Natural killer cell treated with Interleukin-12 subunit alpha and Interleukin-12 subunit beta and Interleukin-15 and Interleukin-18, amount 100 ng/mL, for 72 hours (primary cell): ENCODE measurements at places on chromosomes 7 and 10. TPM values are rescaled to one million over a fixed set of nuclear protein-coding genes. Genes with fewer than 3 reads are reported as not detected.

The HTRA1 gene
- not detected for total RNA-seq

The GLCCI1 gene
- 16.7 TPM for total RNA-seq

The OR2A42 gene
- total RNA-seq = not detected

The LIPJ gene
- not detected for total RNA-seq

The GIMAP5 gene
- total RNA-seq = 136 TPM

The TMEM236 gene
- total RNA-seq = 0.11 TPM

The GPR15LG gene
- total RNA-seq = not detected

The FLNC gene
- total RNA-seq = not detected

The CCDC7 gene
- total RNA-seq = 14.1 TPM

The ATP6V0A4 gene
- total RNA-seq = 0.21 TPM

The AQP1 gene
- 0.14 TPM for total RNA-seq

The RAMP3 gene
- not detected for total RNA-seq

The WNT8B gene
- total RNA-seq = not detected

The TMEM270 gene
- total RNA-seq = not detected

The SORCS1 gene
- total RNA-seq = not detected

The CHST12 gene
- total RNA-seq = 31.7 TPM

The PURB gene
- 41.8 TPM for total RNA-seq

The PNLIPRP2 gene
- total RNA-seq = not detected
